CD4-positive, alpha-beta memory T cell (primary cell): ENCODE measurements at places on chromosomes 1 and 21. TPM values are rescaled to one million over a fixed set of nuclear protein-coding genes. Genes with fewer than 3 reads are reported as not detected.

Gene KIAA1614
- total RNA-seq: 0.12 TPM

Gene SFN
- 0.76 TPM for total RNA-seq

Gene IFNLR1
- total RNA-seq: 3.0 TPM

Gene FAM43B
- total RNA-seq: not detected

Gene LCE2B
- total RNA-seq: not detected

Gene ANGPTL3
- not detected for total RNA-seq

Gene PADI1
- not detected for total RNA-seq

Gene H6PD
- 17.3 TPM for total RNA-seq

Gene C8B
- not detected for total RNA-seq

Gene ARMH1
- total RNA-seq: 74.5 TPM
